ENCODE measurements at places on chromosomes 3 and 15.

DNA sequence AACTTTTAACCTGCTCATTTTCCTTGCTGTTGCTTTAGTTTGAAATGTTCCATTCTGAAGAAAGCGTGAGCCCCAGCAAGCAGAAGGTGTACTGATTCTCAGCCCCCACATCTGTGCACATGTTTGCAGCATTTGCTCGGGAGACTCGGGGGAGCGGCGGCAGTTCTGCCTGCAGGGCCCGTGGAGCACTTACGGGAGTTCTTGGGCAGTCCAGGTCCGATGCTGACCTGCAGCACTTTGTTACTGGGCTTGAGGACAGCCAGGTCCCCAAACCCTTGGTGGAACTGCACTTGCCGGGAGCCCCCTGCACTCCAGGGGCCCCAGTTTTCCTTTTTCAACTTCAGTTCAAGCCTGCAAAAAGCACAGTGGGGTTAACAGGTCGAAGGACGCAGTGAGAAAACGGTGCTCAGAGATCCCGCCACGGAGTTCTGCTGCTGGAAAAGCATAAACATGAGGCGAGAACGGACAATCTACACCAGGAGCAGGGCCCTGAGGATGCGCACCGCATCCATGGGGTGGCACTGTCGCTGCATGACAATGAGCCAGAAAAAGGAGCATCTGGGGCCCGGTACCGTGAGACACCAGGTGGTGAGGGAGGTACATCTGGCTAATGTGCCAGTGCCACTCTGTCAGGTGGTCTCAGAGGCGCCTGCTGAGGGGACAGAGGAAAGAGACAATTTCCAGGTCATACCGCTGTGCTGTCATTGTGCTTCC, 45.6 kb upstream of the LDHAL6B start:
- no peaks in the 10 kb centered on the region for H3K4me1 ChIP-seq
- DNase-seq, result peak; percentile 13
- H3K4me3 ChIP-seq, result no peak overlapping the region

- H3K4me3 ChIP-seq, result no peak overlapping the region
- H3K4me1 ChIP-seq, result no peaks in the 10 kb centered on the region
- DNase-seq, result no peak
- H3K27me3 ChIP-seq, result no peaks in the 10 kb centered on the region
- no peaks in the 10 kb centered on the region for H3K36me3 ChIP-seq
These were observed 61.2 kb upstream of the DNAJC19 start for GRCh38 chr3:181050738-181051137.

DNA sequence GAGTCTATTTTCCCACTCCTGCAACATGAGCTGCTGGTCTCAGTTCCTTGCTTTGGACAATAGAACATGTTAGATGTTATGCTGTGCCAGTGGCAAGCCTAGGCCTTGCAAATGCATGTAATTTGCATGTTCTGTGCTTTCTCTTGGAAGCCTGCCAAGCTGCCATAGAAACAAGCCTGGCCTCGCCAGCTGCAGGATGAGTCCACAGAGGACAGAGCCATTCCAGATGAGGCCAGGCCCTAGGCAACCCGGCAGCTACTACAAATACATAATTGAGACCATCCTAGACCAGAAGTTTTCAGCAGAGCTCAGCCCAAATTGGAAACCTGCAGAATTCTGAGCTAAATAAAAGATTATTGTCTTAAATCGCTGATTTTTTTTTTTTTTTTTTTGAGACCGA, 39.6 kb downstream of the TRIM69 start:
- no peak overlapping the region for H3K27ac ChIP-seq
- no peaks in the 10 kb centered on the region for H3K4me1 ChIP-seq
- H3K27me3 ChIP-seq, result no peaks in the 10 kb centered on the region
- peak; percentile 27 for DNase-seq

GRCh38 chr3:131550562-131551465, 48.0 kb upstream of the MRPL3 start:
- H3K4me1 ChIP-seq, result no peaks in the 10 kb centered on the region
- H3K27ac ChIP-seq, result no peak overlapping the region
- no peak overlapping the region for H3K4me3 ChIP-seq
- DNase-seq, result no peak

DNA sequence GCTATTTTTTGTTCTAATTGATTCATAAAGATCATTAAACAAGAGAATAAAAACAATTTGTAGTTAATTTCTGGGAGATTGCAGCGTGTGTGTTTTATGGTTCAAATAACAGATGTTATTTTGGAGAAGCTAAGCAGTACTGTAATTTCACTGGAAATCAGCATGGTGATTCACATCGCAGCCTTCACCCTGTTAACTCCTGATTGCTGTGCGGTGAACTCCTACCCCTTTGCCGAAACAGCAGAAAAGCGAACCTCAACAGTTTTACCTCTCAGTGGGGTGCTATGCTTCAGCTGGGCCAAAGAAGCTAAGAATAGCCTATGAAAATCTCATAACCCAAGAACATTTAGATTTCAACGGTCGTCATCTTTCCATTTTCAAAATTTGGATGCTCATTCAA, 441.5 kb upstream of the RARB start:
- H3K4me3 ChIP-seq, result no peak overlapping the region
- no peak overlapping the region for H3K27ac ChIP-seq
- no peaks in the 10 kb centered on the region for H3K27me3 ChIP-seq
- peaks cover 10% of the 10 kb centered on the region for H3K4me1 ChIP-seq
- no peak for DNase-seq
- no peaks in the 10 kb centered on the region for H3K36me3 ChIP-seq
